DMS79 (cell line): ENCODE measurements at places on chromosomes 1 and 21.

DNA sequence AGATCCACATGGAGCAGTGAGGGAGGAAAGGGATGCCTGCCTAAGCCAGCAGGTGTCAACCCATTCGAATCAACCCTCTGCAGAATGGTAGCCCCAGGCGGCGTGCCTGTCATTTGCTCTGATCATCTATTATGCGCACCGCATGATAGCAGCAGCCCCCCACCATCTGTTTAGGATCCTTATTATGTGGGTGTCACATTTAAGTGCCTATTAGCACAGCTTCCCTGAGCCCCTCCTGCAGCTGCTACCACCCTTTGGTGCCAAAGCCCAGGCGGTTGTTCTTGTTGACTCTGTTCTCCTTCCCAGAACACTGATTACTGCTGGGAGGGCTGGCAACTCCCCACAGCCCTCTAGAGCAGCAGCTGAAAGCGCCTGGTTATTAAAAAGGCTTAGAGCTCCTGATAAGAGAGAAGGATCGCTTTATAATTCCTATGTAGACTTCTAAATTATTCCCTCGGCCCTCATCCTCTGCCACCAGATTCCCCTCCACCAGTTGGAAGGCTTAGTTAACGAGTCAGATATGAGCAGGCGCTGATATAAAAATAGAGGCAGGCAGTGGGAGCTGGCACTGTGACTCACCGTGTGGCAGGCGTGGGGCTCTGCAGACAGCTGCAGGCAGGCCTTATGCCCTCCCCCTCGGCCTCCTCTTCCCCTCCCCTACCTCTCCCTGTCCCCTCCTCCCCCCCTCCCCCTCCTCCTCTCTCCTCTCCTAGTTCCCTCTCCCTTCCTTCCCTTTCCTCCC, 23.0 kb downstream of the ACTA1 start:
- DNase-seq: no peak

- no peak for DNase-seq
These were observed 148.9 kb upstream of the CTTNBP2NL start for GRCh38 chr1:112247036-112247597.

DNA sequence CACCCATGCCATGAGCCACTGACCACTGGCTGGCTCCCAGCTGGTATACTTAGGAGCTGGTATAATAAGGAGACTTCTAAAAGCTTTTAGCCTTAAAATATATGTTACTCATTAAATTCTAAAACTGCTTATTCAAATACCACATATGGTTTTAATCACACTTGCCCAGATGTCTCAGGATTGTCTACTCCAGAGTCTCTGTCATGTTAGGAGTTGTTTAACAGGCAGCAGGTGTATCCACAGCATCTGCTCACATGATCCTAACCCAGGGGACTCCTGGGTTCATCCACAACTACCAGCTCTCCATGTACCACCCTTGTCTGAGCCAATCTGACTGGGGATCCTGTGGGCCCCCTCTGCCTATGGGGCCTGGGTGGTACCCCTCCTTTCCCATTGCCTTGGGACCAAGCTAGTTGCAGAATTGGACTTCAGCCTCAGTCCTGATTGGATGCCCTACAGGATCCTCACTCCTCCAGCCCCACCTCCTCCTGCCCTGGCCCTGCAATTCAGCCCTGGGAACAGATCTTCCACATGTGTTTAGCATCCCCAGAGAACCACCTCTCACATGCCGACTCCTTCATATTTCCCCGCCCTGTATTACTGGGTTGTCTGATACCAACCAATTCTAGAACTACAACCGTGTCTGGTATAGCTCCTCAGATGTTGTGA, 61.3 kb downstream of the BCAR3 start:
- no peak for DNase-seq

DNA sequence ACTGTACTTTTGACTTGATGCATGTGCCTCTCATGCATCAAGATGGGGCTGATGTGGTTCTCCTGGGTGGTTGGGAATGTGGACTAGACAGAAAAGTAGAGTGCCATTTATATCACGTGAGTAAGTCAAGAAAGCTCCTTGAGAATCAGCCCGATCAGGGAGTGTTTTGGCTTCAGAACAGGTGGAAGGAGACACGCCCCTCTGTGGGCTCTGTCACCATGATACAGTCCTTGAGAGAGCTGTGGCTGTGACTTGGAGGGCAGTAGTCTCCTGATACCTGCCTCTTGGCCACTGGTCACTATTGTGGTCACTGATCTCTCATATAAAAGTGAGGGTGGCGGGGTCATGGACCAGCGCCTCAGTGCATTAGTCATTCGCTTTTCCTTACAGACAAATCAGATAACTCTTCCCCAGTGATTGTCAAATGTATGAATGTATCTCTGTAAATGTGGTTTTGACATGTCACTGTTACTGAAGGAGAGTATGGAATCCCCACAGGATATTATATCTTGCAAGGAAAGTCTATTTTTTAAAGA, 8.9 kb upstream of the C4BPB start:
- DNase-seq: no peak

DNA sequence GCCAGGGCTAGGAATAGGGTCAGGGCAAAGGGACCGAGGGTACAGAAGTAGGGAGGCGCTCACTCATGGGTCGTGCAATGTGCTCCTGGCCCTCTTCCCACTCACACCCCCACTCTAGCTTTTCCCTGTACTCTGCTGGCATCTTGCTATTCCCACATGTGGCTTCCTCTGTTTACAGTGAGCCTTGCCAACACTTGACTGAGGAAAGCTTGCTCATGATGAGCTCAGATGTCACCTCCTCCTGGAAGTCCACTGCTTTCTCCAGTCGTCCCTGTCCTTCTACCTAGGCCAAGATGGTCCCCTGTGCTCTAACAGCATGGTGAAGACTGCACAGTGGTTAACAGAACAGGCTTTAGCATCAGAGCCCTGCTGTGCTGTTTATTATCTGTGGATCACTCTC, 8.0 kb upstream of the RIMS3 start:
- no peak for DNase-seq

DNA sequence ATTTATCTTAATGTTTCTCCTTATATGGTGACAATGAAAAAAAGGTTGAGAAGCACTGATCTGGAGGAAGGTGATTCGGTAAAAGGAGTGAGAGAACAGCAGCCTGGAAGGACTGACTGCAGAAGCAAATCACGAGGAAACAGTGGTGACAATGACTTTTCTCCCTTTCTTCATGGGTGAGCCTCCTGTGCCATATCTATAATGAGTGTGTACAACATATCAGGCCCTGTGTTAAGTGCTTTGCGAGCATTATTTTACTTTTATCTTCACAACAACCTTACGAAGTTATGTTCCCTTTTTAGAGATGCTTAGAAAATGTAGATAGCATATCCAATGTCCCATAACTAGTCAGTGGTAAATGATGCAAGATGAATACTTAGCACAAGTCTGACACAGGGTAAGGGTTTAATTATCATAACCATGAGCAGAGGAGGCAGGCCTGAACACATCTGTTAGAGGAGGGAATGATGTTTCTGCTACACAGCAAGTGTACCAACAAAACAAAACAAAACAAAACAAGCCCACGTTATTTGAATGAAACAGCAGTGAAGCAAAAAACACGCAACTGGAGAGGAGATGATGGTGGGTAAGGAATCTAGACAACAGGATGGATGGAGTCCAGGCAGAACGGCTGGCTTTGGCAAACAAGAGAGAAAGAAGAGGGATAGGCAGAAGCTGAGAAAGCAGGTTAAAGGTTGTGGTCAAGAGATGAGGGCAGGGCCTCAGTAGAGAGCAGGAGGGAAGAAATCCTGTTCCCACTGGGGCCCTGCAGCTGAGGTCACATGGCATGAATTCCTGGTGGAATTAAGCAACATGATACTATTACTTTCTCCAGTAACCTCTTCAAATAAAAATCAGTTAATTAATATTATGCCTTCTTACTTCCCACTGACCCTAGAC, 29.6 kb downstream of the GNG12 start:
- no peak for DNase-seq

GRCh38 chr1:37097731-37098130, 63.4 kb upstream of the GRIK3 start:
- DNase-seq: no peak

DNA sequence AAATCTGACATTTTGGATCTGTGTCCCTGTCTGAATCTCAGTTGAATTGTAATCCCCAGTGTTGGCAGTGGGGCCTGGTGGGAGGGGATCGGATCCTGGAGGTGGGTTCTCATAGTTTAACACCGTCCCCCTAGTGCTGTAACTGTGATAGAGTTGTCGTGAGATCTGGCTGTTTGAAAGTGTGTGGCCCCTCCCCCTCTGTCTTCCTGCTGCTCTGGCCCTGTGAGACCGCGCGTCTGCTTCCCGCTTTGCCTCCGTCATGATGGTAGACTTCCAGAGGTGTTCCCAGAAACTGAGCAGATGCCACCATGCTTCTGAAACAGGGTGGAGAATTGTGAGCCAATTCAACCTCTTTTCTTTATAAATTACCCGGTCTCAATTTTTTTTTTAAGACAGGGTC, 25.0 kb downstream of the AGPAT3 start:
- no peak for DNase-seq

- DNase-seq: no peak
These were observed 819 bp upstream of the GPR3 start for GRCh38 chr1:27391511-27392095.

DNA sequence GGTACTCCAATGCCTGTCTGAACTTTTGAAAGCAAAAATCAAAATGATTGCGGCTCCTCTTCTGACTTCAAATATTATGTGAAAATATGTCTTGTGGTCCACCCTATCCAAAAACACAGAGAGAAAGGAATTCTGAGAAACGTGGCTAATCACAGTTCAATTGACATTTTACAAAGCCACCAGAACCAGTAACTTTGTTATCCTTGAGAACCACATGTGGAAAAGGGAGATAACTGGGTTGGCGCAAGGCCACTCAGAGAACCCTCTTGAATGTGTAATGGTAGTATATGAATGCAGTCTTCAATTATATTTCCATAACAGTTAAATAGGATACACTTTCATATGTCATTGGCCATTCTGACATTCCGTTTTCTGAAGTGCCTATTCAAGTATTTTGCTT, 1030.0 kb upstream of the TMPRSS15 start:
- no peak for DNase-seq

DNA sequence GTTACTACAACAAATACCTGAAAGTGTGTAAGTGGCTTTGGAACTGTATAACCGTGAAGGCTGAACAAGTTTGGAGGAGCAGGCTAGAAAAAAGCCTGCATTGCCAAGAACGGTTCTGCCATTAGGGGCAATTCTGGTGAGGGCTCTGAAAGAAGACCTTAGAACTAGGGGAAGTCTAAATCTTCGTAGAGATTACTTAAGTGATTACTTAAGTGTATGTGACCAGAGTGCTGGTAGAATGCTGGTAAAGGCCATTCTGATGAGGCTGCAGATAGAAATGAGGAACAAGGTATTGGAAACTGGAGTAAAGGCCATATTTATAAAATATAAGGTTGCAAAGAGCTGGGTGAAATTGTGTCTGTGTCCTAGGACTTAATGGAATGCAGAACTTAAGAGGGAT, 158.0 kb downstream of the CLIC6 start:
- no peak for DNase-seq

GRCh38 chr1:7551442-7551841, 219.7 kb upstream of the VAMP3 start:
- DNase-seq: no peak

DNA sequence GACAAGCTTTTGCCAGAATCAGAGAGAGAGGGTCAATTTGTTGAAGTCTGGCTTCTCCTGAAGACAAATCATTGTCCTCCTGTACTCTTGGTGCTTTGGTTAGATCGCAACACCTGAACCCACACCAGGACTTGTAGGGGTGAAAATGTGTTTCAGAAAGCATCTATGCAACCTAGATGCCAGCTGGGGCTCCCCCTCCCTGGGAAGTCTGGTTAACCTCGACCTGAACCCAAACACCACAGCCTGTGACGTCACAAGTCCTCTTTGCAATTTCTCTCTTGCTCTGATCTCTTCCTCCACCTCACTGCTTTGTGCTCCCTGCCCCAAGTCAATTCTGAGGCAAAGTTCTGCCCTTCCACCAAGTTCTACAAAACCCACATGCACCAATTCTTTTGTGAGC, 42.8 kb upstream of the USP24 start:
- no peak for DNase-seq

- no peak for DNase-seq
These were observed 15.7 kb upstream of the IPO9 start for GRCh38 chr1:201813226-201813625.

- DNase-seq: no peak
These were observed 153.5 kb upstream of the SOD1 start for GRCh38 chr21:31505975-31506374.

GRCh38 chr1:172141341-172141881, 279.1 kb upstream of the C1orf105 start:
- no peak for DNase-seq

DNA sequence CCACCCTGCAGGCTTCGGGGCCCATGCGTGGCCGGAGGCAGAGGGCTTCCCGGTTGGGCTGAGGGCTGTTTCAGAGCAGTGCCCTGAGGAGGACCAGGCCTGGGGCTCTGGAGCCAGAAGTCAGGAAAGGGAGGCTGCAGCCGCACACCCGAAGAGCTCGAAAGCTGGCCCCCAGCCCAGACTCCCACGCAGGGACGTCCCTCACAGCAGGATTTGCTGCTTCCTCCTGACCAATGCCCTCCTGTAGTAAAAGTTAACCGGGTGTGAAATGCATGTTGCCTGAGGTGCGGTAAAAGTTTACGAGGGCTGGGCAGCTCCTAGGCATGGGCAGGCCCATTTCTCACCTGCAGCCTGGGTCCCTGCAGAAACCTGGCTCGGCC, 101.5 kb upstream of the ARHGEF16 start:
- DNase-seq: peak; percentile 85

DNA sequence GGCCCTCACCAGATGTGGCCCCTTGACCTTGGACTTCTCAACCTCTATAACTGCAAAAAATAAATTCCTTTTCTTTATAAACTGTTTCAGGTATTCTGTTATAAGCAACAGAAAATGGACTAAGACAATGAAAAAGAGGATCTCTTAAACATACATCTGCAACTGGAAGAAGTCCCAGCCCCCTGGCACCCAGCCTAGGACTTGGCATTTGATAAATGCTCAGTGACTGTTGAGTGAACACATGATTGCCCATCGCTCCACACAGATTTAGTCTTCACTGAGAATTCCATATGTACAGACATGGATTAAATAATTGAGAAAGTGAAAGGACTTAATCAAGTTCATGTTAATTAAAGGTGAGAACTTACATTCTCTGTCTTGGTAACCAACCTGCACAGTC, 344.9 kb upstream of the RUNX1 start:
- no peak for DNase-seq

- no peak for DNase-seq
These were observed 416.3 kb upstream of the ESRRG start for GRCh38 chr1:217139513-217139912.

- DNase-seq: no peak
These were observed 210.6 kb downstream of the ROR1 start for GRCh38 chr1:63984257-63984929.

DNA sequence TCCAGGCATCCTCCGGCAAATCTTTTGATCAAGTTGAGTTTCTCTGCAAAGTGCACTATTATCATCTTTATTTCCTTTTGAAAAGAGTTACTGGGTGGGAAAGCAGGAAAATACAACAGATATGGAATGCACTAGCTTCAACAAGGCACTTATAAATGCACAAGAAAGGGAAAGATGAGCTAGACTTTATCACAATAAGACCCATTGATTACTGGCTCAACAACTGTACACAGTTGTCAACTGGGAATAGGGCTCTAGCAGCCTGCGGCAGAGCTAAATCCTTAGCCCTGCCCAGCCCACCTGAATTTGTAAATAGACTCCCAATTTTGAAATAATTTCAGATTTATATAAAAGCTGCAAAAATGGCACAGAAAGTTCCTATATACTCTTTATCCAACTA, 111.4 kb downstream of the CSMD2 start:
- no peak for DNase-seq
